ENCODE measurements at places on chromosomes 11 and 22. TPM values are rescaled to one million over a fixed set of nuclear protein-coding genes. Genes with fewer than 3 reads are reported as not detected.

The INS gene
- total RNA-seq: not detected

The KCTD14 gene
- 0.14 TPM for total RNA-seq

- no peak for DNase-seq
These were observed 3.4 kb upstream of the ASCL2 start for GRCh38 chr11:2273771-2274170.

GRCh38 chr22:29473001-29473400, 7.0 kb upstream of the NEFH start:
- no peak for DNase-seq

The PHLDA2 gene
- 3.1 TPM for total RNA-seq

The SCUBE1 gene
- total RNA-seq: not detected

GRCh38 chr11:29448246-29448877, 568.5 kb downstream of the KCNA4 start:
- no peak for DNase-seq

- DNase-seq: no peak
These were observed 11.9 kb upstream of the TMEM218 start for GRCh38 chr11:125123194-125123946.

GRCh38 chr22:33242078-33242477, 183.9 kb upstream of the SYN3 start:
- DNase-seq: no peak

The TMEM45B gene
- total RNA-seq: 3.1 TPM

DNA sequence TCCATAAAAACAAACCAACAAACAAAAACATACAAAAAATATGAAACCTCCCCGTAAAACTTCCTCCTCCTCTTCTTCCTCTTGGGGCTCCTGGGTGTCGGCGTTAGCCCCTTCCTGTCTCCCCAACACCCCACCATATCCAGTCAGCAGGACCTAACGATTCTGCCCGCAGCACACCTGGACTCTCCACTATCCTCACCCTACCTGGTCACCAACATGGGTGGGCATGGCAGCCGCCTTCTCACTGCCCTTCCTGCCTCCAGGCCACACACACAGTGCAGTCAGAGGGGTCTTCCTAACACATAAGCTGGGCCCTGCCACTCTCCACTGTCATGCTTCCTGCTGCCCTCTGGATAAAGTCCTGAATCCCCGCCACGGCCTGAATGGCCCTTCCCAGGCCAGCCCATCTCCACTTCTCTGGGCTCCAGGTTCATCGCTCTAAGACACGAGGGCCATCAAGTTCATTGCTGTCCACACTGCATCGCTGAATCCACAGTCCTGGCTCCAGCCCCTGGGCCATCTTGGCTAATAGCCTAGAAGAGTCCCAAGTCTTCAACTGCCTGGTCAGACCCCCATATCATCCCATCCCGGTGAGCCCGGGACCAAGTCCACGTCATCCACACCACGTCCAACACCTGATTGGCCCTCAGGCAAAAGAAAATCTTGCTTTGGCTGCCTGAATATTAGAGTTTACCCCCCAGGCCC, 76.2 kb downstream of the IGLL1 start:
- no peak for DNase-seq

DNA sequence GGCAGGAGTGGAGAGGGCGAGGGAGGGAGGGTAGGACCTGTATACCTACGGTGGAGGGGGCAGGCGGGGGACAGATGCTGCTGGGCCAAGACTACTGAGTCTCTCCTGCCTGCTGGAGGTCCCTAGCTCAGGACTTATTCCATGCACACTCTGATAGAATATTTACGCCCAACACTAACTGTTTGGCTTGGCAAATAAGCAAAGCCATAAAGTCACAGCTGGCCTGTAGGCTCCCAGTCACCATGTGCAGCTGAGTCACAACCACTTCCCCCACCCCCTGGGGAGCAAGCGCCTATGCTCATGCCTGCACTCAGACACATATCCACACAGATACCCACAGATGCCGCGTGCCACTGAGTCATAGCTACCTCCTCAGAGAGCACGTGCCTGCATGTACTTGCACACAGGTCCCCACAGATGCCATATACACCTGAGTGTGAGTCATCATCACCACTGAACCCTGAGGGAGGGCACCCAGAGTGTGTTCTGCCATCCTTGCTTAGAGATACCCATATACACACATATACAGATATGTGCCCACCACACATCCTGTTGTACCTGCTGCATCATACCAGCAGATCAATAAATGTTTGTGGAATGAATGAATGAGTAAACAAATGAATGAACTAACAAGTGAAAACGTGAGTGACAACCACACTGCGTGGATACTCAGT, 95.8 kb downstream of the SWAP70 start:
- peak; percentile 98 for DNase-seq

DNA sequence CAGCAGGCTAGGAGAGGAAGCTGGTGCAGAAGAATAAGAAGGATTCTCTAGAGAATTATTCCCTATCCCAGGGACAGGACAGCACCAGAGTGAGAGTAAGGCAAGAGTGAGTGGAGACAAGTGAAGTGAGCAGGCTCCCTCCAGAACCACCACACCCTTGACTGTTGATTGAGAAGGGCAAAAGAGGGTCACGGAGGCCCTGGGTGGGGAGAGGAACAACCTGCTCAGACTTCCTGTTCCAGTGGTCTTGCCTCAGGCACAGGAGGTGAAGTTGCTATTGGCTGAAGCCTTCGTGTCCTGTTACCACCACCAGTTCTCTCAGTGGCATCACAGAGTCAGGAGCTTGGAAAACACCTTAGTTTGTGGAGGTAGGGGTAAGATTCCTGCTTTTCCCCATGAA, 51.7 kb upstream of the CCDC89 start:
- DNase-seq: peak; percentile 23

The STX3 gene
- total RNA-seq: 5.1 TPM

The BATF2 gene
- not detected for total RNA-seq

DNA sequence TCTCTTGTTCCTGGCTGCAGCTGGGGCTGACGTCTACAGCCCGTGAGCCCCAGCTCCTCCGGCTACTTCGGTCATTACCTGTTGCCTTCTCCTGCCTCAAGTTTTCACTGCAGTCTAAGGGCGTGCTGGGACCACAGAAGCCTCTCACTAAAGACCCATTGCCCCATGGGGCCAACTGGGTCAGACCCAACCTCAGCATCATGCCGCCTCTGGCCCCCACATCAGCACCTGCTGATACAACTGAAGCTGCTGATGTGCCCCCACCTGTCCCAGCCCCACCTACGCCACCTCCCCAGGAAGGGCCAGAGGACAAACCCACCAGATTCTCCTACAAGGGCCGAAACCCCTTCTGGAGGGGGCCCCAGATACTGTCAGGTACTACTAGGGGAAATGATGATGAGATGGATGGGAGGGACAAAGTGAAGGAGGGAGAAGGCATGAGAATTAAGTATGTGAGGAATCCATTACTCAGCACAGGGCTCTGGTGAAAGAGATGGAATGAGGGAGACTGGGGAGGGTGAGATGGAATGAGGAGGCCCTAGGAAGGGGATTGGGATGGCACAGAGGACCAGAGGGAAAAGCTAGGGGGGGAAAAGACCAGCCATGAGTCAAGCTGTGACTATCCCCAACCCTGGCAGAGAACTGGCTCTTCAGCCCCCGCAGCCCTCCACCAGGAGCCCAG, 5.1 kb downstream of the C11orf42 start:
- no peak for DNase-seq

The APLP2 gene
- total RNA-seq: 40.2 TPM

DNA sequence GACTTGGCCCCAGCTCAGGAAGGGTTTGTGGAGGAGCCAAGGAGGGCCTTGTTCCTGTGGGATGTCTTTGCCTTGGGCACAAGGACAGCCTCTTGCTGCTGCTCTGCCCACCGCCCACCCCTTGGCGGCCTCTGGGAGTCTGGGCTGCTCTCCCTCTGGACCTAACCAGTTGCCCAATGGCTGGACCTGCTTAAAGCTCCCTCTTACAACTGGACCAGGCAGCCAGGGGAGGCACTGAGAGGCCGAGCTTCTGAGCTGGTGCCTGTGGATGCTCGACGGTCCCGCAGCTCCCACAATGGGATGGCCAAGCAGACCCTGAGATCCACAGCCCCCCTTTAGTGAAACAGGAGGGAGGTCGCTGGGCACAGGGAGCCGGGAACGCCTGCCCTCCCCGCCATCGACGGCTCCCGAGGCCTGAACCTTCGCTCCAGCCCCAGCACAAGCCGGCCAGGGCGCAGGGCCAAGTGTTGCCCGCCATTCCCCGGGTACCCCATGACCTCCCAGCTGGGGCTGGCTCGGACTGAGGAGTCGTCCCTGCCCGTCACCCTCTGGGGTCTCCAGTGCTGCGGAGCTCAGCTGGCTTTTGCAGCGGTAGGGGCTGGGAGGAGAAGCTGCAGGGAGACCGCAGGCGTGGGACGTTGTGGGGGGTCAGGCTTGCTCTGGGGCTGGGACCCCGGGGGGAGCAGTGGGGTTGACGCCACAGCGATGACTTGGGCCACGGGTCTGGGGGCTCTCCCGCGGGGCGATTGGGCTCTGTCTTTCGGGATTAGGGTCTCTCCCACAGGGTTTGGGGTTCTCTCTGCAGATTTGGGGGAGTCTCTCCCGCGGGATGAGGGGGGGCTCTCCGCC, 584 bp upstream of the GAL start:
- DNase-seq: no peak

GRCh38 chr11:124674571-124674970, 867 bp downstream of the SPA17 start:
- no peak for DNase-seq

The STK33 gene
- 1.4 TPM for total RNA-seq

GRCh38 chr11:117973503-117973860, 12.7 kb upstream of the IL10RA start:
- DNase-seq: no peak

DNA sequence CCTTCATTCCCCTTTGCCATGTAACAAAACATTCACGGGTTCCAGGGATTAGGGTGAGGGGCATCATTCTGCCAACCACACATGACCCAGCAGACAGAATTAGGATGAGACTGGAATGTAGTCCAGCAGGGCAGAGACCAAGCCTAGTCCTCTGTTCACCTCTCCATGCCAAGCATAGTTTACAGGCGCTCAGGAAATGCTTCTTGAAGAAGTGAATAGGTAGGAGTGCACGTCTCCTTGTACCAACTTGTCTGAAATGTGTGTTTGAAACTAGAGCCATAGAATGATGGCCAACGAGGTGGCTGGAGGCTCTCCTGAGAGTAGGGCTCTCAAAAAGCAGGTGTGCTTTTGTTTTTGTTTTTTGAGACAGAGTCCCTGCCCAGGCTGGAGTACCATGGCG, 8.2 kb downstream of the SPINDOC start:
- no peak for DNase-seq

- DNase-seq: no peak
These were observed 62.0 kb upstream of the ZC3H12C start for GRCh38 chr11:110031171-110031570.

The SYCE3 gene
- total RNA-seq: 3.8 TPM

DNA sequence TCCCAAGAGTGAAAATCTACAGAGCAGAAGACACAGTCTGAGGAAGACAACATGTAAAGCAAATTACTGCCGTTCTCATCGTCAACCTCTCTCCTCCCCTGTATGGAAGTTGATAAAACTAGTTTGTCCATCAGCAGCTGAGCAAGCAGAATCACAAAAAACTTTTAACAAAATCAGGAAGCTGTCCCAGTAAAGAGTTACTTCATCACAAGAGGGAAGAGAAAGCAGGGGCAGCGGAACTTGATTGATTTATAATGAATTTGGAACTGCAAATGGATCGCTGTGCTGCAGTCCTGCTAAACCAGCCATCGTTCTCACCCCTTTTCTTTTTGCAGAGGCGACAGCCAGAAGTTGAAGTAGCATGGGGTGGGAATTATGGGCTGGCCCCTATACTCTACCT, 13.7 kb upstream of the UCP3 start:
- DNase-seq: no peak

The TSPAN32 gene
- total RNA-seq: 6.0 TPM

- no peak for DNase-seq
These were observed at the start of gene OOSP2 for GRCh38 chr11:60040109-60040508. Gene OOSP2 (plus strand): TSS chr11:60040409. CDS start chr11:60040460, 51 bp downstream.

DNA sequence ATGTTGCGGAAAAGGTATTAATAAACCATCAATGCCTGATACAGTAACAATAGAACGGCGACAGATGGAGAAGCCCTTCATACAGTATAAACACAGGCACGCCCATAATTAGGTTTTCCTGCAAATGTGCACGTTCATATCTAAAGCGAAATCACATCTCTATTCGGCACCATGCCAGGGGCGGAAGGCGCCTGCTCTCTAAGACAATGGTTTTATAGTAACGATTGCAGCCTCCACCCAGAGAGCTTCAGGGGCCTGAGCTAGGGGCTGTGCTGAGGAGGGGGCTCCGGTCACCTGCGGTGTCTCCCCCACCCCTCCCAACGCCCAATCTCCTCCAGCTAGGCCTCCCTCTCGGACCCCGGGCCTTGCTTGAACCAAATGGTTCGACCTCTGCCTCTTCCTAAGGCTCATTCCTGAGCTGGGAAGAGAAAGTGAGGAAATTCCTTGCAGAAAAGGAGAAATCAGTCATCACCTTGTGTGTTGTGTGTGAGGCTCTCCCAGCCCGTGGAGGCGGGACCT, 9.6 kb downstream of the KRTAP5-5 start:
- no peak for DNase-seq

- no peak for DNase-seq
These were observed 102.1 kb downstream of the NECTIN1 start for GRCh38 chr11:119626871-119627270.

- no peak for DNase-seq
These were observed 31.7 kb downstream of the POLR3H start for GRCh38 chr22:41512421-41513194.

DNA sequence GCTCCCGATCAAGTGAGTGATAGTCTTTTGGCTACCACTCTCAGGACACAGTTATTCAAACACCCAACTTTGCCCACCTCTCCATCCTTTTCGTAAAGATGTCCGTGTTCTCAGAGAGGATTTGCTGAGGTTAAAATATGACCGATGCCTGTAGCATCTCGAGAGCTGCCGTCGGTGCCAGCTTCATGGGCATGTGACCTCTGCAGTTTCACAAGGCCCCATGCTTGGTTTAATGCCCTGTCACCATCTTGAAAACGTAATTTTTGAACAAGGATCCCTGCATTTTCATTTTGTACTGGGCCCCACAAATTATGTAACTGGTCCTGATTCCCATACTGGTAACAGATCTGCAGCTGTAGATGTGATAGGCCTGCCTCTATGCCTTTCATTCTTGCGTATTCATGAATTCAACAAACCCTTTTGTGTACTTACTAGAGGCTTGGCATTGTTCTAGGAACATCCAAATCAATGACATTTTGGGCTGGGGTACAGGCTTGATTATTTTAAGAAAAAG, 85.1 kb downstream of the BMAL1 start:
- no peak for DNase-seq
